CD8-positive, alpha-beta memory T cell (primary cell): ENCODE measurements at places on chromosomes 2 and 18. TPM values are rescaled to one million over a fixed set of nuclear protein-coding genes. Genes with fewer than 3 reads are reported as not detected.

- no peaks in the 10 kb centered on the region for H3K27me3 ChIP-seq
- no peaks in the 10 kb centered on the region for H3K4me1 ChIP-seq
- H3K36me3 ChIP-seq, result no peaks in the 10 kb centered on the region
- no peak overlapping the region for H3K4me3 ChIP-seq
- no peak for DNase-seq
Observed at GRCh38 chr2:13558368-13558767, 841.6 kb downstream of the TRIB2 start.

DNA sequence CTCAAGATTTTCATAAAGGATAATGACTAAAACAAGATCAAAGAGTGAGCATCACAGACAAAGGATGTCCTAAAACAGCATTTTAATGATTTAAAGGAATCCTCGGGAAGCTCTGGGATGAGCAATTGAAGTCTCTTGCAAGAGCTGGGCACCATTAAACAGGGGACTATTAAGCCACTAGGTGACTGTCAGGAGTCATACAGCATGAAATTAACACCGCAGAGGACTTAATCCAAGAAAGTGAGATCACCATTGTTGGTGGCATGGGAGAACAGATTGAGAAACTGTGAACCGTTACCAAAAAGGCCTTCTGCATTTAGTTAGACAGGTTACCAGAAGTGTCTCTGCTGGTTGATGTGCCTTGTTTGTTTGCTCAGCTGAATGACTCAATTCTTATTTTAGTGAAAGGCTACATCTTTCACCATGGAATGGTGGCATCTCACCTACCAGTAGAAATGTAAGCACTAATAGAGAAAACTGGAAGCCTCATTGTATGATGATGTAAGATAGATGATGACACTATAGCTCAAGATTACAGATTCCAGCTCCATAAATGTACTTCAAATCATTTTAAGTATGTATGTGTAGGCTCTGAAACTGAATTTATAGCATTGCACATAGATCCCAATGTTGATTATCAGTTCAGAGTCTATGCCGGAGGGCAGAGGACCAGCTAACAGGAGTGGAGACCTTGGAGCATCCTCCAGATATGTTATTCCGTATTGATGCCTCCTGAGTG is 427.6 kb downstream of the SUCLG1 start:
- no peak for DNase-seq
- H3K27me3 ChIP-seq, result no peaks in the 10 kb centered on the region
- no peak overlapping the region for H3K27ac ChIP-seq
- no peaks in the 10 kb centered on the region for H3K36me3 ChIP-seq
- no peaks in the 10 kb centered on the region for H3K4me1 ChIP-seq

DNA sequence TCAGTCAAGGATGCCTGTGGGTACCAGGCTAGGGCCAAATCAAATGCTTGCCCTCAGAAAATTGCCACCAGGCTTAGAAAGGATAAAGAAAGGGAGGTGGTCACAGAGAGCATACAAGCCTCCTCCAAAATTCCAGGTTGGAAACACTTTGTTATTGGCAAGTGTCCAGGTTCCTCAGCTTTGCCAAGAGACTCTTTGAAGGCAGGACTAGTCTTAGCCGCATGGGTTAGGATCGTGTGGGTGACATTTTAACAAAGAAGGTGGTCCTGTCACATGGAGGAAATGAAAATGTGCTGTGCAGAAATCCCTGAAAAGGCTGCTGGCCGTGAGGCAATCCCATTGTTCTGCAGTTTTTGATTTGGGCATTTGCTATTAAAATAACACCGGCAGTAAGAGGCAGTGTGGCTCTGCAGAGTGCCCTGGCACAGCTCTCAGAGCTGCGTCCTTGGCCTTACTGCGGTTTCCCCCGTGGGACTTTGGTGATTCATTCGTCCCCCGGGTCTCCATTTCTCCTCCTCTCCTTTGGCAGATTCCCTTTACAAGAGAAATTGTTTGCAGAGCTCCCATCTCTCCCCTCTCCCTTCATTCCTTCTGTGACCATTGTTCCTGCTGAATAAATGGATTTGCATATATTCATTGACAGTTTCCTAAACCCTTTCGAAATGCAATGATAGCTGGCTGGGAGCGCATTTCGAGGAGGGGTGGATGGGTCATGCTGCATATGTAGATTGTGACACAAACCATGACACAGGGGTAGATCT is 187.3 kb downstream of the VAPA start:
- no peaks in the 10 kb centered on the region for H3K4me1 ChIP-seq
- no peaks in the 10 kb centered on the region for H3K36me3 ChIP-seq
- H3K27me3 ChIP-seq, result no peaks in the 10 kb centered on the region
- DNase-seq, result no peak
- H3K4me3 ChIP-seq, result no peak overlapping the region

DNA sequence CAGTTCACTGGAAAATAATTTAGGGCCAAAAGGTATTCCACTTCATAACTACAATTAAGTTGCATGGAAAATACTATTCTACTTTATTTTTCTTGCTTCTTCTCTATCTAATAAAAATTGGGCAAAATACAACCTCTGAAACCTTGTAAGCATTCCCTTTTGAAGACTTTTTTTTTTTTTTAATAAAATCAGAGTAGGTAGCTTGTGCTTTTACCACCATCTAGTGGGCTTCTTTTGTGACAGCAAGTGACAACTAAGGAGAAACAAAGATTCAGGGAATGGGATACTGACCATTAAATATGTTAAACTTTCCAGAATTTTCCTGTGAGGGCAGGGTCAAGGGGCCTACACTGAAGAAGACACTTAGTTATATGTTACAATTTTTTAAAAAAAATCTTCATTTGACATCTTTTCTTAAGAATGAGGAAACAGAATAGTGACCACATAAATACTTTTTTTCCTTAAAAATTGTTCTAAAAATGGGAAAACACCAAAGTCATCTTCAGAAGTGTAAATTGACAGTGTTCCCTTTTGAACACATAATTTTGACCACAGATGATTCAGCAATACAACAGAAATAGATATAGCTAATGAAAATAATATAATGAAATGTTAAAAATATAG is 1183.2 kb upstream of the ACVR2A start:
- DNase-seq, result no peak
- no peak overlapping the region for H3K27ac ChIP-seq
- H3K4me1 ChIP-seq, result no peaks in the 10 kb centered on the region
- no peaks in the 10 kb centered on the region for H3K36me3 ChIP-seq
- no peaks in the 10 kb centered on the region for H3K27me3 ChIP-seq

GRCh38 chr2:231732604-231733003 is 24.3 kb downstream of the PTMA start:
- no peak overlapping the region for H3K4me3 ChIP-seq
- peaks cover 11% of the 10 kb centered on the region for H3K36me3 ChIP-seq
- H3K27ac ChIP-seq, result no peak overlapping the region

DNA sequence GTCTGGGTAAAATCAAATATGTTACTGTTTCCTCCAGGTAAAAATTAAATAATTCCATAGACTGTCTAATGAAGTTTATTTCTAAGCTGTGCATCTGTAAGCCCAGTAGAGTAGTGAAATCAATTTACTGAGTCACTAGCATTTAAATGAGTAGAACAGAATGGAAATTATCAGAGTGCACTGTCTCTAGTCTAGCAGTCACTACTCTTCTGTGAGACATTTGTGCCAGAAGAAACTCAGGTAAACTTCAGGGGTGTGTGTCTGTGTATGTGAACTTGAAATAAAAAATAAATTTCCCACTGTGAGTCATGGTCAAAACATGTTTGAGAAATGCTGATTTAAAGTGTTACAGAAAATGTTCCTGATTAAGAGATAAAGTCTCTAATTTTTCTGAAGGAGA is 146.4 kb downstream of the RIF1 start:
- no peaks in the 10 kb centered on the region for H3K4me1 ChIP-seq
- H3K4me3 ChIP-seq, result no peak overlapping the region
- H3K27ac ChIP-seq, result no peak overlapping the region
- DNase-seq, result no peak
- H3K36me3 ChIP-seq, result no peaks in the 10 kb centered on the region

DNA sequence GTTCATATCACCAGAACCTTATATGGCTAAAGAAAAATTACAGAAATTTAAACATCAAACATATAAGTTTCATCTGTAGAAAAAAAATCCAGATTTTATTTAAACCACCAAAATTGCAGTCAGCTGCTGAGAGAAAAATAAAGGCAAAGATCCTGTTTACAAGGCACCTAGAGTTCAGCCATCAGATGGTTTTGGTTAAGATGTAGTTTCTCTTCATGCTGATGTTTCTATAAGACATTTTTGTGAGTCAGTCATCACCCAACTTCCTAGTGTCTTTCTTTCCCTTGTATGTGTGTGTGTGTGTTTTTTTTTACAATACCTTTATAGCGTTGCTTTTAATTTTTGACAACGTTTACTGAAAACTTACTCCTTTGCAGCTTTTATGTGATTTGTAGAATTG is 26.1 kb upstream of the MMADHC start:
- H3K27ac ChIP-seq, result no peak overlapping the region
- no peak for DNase-seq
- H3K4me1 ChIP-seq, result no peaks in the 10 kb centered on the region
- no peaks in the 10 kb centered on the region for H3K36me3 ChIP-seq
- no peaks in the 10 kb centered on the region for H3K27me3 ChIP-seq

GRCh38 chr2:20568501-20569463 is 82.1 kb downstream of the HS1BP3 start:
- no peak overlapping the region for H3K27ac ChIP-seq
- no peak for DNase-seq
- no peaks in the 10 kb centered on the region for H3K36me3 ChIP-seq
- H3K27me3 ChIP-seq, result no peaks in the 10 kb centered on the region
- no peaks in the 10 kb centered on the region for H3K4me1 ChIP-seq

GRCh38 chr2:186263673-186264250 is 222.3 kb upstream of the ZC3H15 start:
- no peak overlapping the region for H3K27ac ChIP-seq
- no peak for DNase-seq
- H3K4me1 ChIP-seq, result no peaks in the 10 kb centered on the region
- H3K4me3 ChIP-seq, result no peak overlapping the region
- H3K27me3 ChIP-seq, result no peaks in the 10 kb centered on the region

Gene MRO
- total RNA-seq, result not detected

Gene EPB41L5
- total RNA-seq, result 3.3 TPM

Gene CNDP1
- not detected for total RNA-seq

Gene CDH20
- total RNA-seq, result 0.11 TPM

Gene LRP1B
- not detected for total RNA-seq

Gene RIT2
- total RNA-seq, result not detected

Gene ZC3H8
- total RNA-seq, result 32.0 TPM

Gene SLC30A3
- total RNA-seq, result 0.55 TPM

Gene MAB21L4
- not detected for total RNA-seq
